ENCODE measurements at places on chromosomes 5 and 9.

DNA sequence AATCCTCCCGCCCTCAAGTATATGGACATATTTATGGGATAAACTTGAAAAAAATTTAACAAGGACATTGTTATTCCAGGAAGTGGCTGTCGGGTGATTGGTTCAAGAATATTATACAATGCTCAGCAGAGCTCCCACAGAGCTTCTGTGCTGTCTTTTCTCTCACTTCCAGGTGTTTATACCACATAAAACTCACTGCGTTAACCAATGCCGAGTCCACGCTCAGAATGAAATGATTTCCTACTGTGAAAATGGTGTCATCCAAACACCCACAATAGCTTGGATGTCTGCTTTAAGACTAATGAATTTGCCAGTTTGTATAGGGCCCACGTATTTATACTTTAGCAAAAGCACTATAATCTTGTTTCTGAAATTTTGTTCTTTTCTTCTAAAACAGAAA is 368.2 kb downstream of the NDUFS4 start:
- no peak for DNase-seq

GRCh38 chr5:176888016-176888864 is 10.9 kb downstream of the HK3 start:
- DNase-seq: no peak

GRCh38 chr9:96006961-96007360 is 131.5 kb downstream of the ERCC6L2 start:
- no peak for DNase-seq

GRCh38 chr9:22050924-22051323 is 41.8 kb upstream of the CDKN2B start:
- DNase-seq: no peak

DNA sequence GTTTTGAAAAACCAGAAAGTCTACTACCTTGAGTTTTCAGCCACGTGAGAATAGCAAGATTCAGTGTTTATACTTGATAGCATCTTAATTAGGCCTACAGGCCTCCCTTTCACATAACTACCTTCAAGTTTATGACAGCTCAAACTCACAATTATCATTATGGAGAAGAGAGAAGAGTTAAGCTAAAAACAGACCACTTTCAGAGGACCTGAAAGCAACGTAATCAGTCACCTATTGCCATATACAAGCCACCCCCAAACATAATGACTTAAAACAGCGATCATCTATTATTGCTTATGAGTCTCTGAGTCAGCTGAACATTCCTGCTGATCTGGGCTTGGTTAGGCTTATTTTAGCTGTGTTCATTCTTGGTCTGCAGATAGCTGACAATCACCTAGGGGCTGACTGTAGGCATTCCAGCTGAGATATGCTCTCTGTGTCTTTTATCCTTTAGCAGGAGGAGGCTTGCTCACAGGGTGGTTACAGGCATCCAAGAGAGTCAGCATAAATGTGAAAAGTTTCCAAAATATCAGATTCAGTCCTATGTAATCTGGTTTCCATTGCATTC is 130.9 kb downstream of the COX7C start:
- no peak for DNase-seq

DNA sequence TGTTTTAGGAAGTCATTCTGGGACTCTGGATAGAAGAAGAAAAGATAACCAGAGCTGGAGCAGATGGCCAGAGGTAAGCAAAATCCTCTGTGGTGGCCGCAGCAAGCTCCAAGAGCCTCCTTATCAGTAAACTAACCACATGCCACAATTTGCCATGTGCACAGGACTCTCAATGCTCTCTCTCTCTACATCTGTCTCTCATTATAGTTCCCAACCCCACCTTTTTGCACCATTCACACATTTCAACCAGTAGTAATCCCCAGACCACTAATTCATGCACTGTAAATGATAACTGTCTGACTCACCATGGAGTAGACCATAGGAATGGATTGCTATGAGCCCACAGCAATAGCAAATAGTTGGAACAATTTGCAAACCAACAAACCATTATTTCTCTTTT is 526.1 kb downstream of the TLR4 start:
- DNase-seq: no peak

DNA sequence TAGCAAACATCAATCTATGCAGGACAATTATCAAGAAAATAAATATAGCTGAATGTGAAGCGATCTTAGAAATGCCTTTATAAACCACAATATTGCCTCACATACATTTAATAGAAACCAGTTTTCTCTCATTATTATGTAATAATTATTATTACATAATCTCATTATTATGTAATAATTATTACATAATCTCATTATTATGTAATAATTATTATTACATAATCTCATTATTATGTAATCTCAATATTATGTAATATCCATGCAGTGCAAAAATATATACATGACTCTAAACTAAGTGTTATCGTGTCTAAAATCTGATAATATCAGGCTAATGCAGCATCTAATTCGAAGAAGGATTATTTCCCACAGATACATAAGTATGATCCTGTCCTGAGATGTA is 563.9 kb upstream of the SEMA6A start:
- DNase-seq: no peak

GRCh38 chr5:158344376-158344775 is 485.4 kb upstream of the CLINT1 start:
- no peak for DNase-seq

DNA sequence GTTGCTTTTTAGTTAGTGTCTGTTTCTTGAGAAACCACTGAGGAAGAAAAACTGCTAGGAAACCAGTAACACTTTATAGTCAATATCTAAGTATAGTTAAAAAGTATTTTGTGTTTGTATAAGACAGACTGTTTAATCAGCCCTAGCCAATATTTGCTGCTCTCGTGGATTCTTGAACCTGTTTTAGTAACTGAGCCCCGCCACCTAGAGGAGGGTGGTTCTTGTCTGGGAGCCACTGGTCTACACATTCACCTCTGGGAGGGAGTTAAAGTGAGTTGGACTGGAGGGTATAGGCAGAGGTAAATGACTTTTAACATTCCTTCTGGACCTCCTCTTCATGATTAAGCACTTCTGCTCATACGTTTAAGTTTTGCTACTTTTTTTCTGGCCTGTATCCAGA is 117.2 kb downstream of the SPATA31D1 start:
- DNase-seq: no peak

GRCh38 chr5:92836855-92837755 is 743.9 kb downstream of the NR2F1-AS1 start:
- no peak for DNase-seq

DNA sequence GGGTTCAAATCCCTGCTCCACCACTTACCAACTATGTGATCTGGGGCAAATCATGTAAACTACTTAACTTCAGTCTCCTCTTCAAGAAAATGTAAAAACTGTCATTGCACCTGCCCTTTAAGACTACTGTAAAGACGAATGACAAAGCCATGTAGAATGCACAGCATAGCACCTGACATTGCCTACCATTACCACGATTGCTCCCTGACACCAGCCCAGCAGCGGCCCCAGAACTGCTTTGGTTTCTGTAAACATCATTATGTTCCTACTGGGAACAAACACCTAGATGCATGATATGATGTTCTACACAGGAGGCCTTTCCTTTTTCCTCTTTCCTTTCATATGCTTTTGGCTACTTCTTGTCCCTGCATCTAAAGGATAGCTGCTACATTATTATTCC is 23.1 kb upstream of the PLPP6 start:
- DNase-seq: no peak

DNA sequence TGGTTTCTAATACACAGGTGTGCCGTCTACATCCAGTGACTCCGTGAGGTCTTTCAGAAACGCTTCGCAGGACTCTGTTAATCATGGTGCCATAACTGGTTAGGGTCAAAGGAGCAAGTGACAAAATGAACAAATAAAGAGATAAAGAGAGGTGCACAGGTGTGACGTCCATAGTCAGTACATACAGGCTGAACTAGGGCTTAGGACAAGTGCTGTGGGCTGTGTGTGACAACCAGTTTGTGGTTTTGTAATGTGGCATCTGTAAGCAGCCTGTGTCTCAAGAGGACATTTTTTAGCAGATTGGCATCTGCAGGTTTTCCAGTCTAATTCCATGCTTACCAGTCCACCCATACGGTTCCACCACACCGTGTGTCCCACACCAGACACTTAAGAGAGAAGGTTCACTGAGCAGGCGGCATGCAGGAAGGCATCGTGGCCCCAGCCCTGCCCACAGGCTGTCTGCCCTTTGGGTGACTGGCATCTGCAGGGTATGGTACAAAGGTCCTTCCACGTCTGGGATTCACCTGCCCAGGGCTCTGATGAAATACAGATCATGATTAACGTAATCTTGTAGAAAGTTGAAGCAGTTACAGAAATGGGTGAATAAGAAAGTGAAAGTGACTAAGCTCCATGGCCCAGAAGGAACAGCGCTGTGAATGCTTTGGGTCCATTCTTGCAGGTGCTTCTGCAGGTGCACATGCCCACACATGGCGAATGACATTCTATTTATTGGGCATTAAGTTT is 26.9 kb downstream of the SRD5A1 start:
- no peak for DNase-seq

DNA sequence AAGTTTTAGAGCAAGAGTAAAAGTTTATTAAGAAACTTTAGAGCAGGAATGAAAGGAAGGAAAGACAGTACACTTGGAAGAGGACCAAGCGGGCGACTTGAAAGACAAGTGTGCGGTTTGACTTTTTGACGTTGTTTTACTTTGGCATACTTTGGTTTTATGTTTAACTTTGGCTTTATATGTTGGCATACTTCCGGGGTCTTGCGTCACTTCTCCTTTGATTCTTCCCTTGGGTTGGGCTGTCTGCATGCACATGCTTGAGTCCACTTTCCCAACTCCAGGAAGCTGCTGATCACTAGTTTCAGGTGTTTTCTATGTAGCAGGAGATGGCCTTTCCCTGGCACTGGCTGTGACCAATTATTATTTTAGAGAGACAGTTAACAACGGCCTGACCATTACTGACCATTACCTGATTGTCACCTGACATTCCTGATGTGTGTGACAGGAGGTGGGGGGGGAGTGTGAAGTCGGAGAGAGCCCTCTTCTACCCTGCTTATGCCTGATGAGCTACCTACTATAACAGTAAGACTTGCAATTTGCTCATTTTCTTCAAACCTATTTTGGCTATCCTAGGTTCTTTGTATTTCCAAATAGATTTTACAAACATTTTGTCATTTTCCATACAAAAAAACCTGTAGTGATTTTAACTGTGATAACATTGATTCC is 45.5 kb downstream of the TNFSF8 start:
- DNase-seq: no peak

- no peak for DNase-seq
These were observed 28.4 kb upstream of the GPR150 start for GRCh38 chr5:95591490-95591901.

GRCh38 chr9:95107001-95107749 is 210.3 kb downstream of the FANCC start:
- DNase-seq: no peak

Data from DMS79 (cell line).